Skeletal muscle cell (primary cell): ENCODE measurements at places on chromosomes 7 and 10.
A peak's percentile ranks its signal among the peaks of the same experiment; 100 is the strongest.

DNA sequence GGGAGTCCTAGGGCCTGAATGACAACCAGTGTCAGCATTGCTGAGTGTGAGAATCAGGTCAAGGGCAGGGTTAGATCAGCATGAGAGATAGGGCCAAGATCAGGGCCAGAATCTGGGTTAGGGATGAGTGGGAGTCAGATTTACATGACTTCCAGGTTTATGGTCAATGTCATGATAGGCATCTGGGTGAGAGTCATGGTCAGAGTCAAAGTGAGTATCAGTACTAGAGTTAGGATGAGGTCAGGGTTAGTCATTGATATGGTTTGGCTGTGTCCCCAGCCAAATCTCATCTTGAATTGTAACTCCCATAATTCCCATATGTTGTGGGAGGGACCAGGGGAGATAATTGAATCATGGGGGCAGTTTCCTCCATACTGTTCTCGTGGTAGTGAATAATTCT lies 12.3 kb downstream of the MRPS24 start:
- no peak for DNase-seq

DNA sequence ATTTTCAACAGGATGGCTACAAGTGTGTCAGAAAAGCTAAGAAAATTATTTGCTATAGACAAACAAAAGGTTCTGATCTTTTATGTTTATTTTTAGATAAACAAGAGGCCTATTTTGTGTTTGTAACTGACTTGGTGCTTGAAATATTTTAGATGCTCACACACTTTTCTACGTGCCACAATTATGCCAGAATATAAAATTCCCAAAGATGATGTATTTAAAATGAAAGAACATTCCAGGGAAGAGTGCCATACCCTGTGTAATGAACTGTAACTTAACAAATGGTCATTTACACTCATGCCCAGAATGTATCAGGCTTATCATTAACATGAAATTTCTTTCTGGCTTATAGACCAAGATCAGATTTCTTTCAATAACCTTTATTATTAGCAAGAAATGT lies 144.9 kb upstream of the MTPN start:
- no peak for DNase-seq

GRCh38 chr10:17049195-17049594 lies 80.4 kb downstream of the CUBN start:
- no peak for DNase-seq

- DNase-seq: peak; percentile 53
Measured at GRCh38 chr10:108561649-108562048, 1361.7 kb downstream of the XPNPEP1 start.

DNA sequence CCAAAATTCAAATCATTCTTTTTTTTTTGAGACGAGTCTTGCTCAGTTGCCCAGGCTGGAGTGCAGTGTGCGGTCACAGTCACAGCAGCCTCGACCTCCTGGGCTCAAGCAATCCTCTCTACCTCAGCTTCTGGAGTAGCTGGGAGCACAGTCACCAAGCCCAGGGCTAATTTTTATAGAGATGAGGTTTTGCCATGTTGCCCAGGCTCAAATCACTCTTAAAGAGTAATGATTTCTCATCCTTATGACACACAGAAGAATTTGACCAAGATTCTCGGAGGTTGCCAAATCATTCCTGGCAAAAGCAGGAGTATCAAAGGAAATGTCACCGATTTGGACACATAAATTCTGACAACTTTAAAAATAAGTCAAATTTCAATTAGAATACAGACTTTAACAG lies 39.1 kb downstream of the SIRT1 start:
- DNase-seq: no peak

- DNase-seq: no peak
Measured at GRCh38 chr10:119333146-119333792, 125.9 kb downstream of the GRK5 start.

- no peak for DNase-seq
Measured at GRCh38 chr7:111092406-111093236, 1.7 kb downstream of the LRRN3 start.

DNA sequence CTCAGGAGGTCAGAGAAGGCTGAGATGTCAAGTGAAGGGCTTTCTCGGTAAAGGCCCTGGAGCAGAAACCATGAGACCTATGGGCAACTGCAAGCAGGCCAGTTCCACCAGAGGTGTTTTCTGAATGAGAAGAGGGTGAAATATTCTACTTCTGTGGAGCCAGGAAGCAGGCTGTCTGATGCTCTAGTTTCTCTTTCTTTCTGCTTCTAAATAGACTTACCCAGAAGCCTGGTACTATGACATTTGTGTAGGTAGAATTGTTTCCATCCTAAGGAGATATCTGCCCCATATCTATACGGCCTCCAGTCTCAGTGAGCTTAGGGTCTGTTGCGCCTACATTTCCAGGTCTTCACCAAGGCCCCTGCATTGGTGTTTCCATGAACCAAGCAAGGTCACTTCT lies 73.4 kb upstream of the CC2D2B start:
- DNase-seq: no peak

- no peak for DNase-seq
Measured at GRCh38 chr10:77390481-77390891, 247.1 kb downstream of the KCNMA1 start.

DNA sequence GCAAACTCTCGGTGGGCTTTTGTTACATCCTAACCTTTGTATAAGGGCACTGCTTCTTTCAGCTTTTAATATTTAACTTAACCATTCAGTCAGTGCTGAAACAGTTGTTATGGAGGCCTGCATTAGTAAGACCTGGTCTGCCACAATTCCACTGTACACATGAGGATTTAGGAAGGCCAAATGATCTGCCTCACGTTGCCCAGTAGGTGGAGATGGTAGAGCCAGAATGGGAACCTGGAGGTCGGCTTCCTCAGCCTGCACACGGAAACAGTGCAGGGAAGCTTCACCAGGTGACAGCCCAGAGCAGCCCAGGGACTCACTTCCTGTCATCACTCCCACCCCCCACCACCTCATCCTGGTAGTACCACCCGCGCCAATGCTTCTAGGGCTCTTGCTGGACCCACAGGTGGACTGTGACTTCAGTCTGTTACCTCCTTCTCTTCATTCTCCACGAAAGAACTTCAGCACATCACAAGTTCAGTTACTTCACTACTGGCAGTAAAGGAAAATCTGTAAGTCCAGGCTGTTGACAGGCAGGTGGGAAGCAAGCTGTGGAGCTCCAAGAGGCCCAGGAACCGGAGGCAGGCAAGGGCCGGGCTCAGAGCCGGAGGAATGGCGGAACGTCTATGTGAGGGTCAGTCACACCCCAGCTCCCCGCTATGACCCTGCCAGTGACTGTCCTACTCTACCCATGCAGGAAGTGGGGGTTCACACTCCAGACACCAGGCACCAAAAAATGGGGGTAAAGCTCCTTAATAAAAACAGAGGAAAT lies 480.3 kb upstream of the C7orf33 start:
- DNase-seq: no peak

DNA sequence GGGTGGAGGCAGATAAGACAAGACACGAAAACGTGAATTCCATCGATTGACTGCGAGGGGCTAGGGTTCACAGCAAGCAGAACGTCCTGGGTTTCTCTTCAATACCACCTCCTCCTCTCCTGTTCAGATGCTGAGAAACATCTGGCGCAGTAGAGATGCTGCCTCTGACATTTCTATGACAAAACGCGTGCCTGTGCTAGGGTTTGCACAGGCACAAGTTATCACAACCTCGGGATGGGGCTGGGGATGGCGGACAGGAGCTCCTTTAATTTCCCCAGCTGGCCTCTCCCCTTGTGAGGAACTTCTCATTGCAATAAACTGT lies 99.8 kb upstream of the SVIL start:
- no peak for DNase-seq

DNA sequence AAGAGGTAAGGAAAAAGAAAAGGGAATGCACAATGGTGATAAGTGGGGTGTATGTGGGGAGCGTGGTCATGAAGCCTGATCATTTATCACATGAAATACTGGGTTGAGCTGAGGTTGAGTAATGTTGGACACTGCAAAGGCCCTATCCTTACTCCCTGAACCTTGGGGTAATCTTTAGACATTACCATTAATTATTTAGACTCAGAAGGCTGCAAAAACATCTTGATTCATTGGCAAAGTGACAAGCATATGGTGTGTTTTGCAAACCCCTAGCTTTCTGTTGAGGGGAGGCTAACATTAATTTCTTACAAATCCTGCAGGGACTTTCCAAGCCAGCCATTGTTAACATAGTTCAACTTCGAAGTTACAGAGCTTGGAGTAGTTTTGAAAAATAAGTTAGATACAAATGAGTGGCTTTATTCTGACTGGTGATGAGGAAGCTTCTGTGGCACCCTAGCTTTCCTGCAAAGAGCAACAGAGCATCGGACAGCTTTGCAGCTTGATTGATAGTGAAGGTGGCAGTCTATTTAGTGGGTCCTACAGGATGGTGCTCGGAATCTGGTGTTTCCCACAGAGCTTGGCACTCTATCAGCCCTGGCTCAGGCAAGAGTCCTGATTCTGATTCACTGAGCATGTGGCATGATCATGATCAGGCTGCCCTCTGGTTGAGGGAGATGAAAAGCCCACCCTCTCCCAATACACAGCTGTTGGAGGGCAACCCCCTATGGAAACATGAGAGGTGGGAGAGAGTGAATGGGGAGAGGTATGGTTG lies 153.7 kb upstream of the NPVF start:
- DNase-seq: no peak

GRCh38 chr7:24401628-24402593 lies 117.9 kb downstream of the NPY start:
- DNase-seq: no peak

- peak; percentile 89 for DNase-seq
Measured at GRCh38 chr10:71835671-71836595, 15.1 kb downstream of the PSAP start.

GRCh38 chr10:33807531-33808359 lies 473.3 kb upstream of the NRP1 start:
- DNase-seq: no peak

DNA sequence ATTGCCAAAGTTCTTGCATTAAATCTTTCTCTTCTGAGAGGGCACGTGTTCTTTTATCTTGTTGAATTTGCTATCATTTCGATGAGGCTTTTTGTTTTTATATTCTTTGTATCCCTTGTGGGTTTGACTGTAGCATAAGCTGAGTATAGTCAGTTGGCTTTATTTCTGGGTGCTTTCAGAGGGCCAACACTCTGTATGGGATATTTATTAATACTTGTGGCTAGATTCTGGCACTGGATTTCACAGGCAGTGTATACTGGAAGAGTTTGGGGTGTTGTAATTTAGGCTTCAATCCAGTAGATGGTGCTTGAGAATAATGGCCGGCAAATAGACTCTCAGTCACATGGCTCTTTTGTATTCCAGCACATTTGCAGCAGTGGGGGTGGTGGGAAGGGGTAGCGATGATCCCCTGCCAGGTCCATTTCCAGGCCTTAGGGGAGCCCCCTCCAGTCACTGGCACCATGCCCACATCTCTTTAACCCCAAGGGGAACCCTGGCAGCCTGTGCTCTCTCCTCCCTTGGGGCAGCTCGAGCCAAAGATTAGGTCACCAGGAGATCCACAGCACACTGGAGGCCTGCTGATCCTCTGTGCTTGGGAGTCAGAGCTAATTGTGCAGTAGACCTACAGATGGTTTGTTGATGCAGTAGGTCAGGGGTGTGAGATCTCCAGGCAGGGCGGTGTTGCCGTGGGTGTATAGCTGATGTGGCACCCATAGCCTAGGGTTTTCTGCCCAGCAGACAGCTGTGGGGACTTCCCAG lies 81.8 kb downstream of the PTPN20 start:
- no peak for DNase-seq

DNA sequence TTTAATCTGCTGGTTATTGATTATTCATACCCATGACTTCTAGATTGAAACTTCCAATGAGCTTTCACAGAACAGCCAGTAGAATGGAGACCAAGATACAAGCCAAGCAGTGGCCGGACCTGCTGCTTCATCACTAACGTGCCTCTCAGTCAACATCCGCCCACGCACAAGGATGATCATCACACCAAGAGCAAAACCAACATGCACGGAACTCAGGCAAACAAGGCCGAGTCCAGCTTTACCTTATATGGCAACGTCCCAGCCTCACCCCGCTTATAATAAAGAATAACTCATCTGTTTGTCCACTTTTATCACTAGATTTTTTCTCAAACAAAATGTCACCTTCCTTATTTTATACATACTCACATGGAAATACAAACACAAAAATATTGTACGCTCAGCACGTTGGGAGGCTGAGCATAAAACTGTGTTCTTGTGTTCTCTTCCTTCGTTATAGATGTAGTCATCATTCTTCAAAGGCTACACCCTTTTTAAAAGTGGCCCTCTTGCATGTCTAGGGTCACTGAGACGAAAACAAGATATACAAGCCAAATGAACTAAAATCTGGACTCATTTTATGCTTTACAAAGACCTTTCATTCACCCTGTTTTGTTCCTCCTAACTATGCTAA lies 122.7 kb downstream of the SFMBT2 start:
- no peak for DNase-seq

DNA sequence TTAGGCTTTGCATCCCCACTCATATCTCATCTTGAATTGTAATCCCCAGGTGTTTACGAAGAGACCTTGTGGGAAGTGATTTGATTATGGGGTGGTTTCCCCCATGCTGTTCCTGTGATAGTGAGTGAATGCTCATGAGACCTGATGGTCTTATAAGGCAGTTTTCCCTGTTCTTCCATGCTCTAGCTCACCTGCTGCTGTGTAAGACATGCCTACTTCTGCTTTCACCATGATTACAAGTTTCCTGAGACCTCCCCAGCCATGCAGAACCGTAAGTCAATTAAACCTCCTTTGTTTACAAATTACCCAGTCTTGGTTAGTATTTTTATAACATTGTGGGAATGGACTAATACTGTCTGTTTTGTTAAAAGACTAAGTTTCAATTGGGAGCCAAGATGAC lies 35.3 kb upstream of the ZNF92 start:
- DNase-seq: no peak

GRCh38 chr7:106273009-106273668 lies 11.6 kb downstream of the NAMPT start:
- no peak for DNase-seq

DNA sequence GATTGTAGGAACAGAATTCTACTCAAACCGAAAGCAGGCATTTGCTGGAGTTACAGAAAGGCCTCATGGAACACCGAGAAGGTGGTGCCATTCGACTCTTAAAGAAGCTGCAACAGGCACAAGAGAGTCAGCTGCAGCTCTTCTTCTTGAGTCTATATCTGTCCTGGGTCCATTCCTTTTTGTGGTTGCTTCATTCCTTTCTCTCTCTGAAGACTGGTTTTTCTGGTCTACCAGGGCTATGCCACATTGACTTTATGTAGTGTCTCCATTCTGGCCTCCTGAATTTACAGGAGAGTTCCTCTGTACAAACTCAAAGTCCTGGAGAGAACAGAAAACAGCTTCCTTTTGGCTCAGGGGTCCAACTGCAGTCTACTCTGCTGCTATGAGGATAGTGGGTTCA lies 132.8 kb downstream of the CFTR start:
- no peak for DNase-seq
